ENCODE measurements at places on chromosomes 2 and 18. TPM values are rescaled to one million over a fixed set of nuclear protein-coding genes. Genes with fewer than 3 reads are reported as not detected.
A peak's percentile ranks its signal among the peaks of the same experiment; 100 is the strongest.

Gene FN1
- 168 TPM for total RNA-seq

Gene ABCB6
- 85.1 TPM for total RNA-seq

- no peak for DNase-seq
These were observed 14.3 kb upstream of the PRSS56 start for GRCh38 chr2:232505856-232506255.

DNA sequence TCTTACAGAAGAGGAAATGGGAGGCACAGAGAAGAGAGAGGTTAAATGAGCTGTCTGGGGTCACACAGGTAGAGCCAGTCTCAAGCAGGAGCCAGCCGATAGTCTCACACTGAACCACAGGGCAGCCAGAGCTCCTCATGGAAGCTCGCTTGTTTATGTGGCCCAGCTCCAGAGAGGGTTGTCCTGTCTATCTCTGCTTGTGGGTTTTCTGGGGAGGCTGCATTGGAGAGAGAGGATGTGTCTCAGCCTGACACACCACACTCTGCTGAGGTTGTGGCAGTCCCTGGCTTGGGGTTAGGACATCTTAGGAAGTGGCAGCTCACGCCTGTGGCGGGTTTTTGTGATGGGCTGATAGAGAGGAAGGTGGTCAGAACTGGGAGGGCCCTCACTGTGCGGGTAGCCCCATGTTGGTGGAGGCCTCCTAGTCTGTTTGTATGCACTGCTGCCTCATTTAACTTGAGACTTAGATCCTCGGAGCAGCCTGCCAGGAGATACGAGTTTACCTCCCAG, 52.3 kb downstream of the TCF7L1 start:
- DNase-seq = no peak

- DNase-seq = peak; percentile 99
These were observed at the start of gene ACTR3 for GRCh38 chr2:113889471-113890252. ACTR3 (plus strand) TSS chr2:113890089; CDS start chr2:113890280, 191 bp downstream.

- DNase-seq = peak; percentile 33
These were observed at the start of gene FAM237A for GRCh38 chr2:206642075-206643025. FAM237A (plus strand) TSS chr2:206642487; CDS start chr2:206644237, 1,750 bp downstream.

Data from adrenal gland (tissue), 19 donors.